ENCODE measurements at places on chromosomes 1 and 21.

GRCh38 chr21:44572959-44573583 is 458 bp upstream of the KRTAP10-4 start:
- DNase-seq: peak; percentile 2

DNA sequence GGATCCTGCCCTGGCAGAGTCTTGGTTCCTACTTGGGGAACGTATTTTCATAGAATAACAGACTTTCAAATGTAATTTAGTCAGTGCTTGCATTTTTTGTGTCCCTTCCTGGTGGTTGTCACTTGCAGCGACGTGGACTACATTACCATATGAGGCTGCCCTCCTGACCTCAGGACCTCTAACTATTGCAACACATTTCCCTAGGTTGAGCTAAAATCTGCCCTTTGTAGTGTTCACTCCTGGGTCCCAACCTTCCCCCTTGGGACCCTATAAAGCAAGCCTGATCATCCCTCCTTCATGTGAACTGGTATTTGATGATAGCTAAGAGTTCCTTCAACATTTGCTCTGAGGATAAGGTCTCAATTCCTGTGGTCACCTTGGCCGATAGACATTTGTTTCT is 95.6 kb upstream of the CACNA1E start:
- no peak for DNase-seq

- no peak for DNase-seq
Observed at GRCh38 chr1:39825432-39825941, 36.8 kb upstream of the BMP8B start.

- peak; percentile 25 for DNase-seq
Observed at GRCh38 chr1:2463396-2463795, 12.7 kb upstream of the PLCH2 start.

DNA sequence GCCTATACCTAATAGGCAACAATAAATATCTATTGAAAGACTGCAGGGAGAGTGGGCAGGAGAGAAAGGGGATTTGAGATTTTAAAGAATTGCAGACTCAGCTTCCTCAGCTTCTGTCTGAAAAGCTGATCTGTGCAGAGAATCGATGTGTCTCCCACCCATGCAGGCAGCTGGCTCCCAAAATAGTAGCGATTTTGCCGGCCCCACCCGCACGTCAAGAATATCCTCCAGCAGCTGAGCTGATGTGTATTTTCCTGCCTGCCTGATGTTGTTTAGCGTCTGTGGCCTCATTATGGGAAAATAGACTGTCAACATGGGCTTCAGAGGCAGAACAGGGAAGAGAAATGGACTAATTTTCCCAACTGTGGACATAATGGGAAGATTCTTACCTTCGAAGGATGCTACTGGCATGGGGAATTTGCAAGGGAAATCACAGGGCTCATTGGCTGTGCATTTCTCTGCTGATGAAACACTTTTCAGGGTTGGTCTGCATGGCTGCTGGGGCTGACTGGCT is 699.8 kb downstream of the PTPRU start:
- no peak for DNase-seq

DNA sequence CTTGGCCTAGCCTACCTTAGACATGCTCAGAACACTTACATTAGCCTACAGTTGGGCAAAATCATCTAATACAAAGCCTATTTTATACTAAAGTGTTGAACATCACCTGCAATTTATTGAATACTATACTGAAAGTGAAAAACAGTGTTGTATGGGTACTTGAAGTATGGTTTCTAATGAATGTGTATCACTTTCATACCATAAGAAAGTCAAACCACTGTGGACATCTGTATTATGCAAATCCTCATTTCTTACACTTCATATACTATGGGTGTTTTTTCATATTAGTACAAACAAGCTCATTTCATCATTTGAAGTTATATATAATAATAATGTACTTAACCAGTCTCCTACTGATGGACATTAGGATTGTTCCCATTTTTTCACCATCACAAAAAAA is 41.2 kb downstream of the TDRD5 start:
- DNase-seq: no peak
